Activated CD4-positive, alpha-beta T cell treated with anti-CD3 and anti-CD28 coated beads for 4 hours (primary cell): ENCODE measurements at places on chromosomes 5 and 9.

GRCh38 chr5:157470631-157471030 is 10.6 kb downstream of the NIPAL4 start:
- DNase-seq = no peak

DNA sequence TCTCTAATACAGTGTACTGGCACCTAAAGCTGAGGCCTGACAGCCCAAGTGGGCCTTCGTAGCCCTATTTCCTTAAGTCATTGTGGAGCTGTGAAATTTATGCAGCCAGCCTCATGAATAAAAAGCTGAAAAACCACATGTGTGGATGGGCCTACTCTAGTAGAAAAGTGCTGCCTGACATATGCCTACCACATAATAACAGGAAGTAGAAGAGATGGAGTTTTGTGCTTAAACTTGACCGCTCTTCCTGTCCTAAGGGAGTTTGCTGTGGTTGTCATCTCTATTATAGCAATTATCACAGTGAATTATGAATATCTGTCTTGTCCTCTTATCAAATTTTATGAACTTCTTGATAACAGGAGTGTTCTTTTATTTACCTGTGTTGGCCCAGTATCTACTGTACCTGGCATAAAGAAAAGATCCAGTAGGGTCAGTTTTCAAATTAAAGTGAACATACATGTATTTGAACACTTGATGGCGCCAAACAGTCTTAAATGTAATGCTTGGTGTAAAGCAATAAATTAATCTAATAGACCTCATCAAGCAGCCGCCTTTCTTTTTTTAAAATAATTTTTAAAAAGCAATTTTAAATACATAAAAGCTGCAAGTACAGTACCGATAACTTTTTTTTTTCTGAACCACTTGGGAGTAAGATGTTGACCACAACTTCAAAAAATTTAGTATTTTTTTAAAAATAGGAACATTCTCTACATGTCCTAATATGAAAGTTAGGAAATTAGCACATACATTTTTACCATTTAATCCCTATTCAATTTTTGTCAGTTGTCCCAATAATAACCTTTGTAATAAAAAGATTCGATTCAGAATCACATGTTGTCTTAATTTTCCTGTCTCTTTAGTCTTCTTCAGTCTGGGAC is 51.0 kb downstream of the FKTN start:
- DNase-seq = peak; percentile 4

DNA sequence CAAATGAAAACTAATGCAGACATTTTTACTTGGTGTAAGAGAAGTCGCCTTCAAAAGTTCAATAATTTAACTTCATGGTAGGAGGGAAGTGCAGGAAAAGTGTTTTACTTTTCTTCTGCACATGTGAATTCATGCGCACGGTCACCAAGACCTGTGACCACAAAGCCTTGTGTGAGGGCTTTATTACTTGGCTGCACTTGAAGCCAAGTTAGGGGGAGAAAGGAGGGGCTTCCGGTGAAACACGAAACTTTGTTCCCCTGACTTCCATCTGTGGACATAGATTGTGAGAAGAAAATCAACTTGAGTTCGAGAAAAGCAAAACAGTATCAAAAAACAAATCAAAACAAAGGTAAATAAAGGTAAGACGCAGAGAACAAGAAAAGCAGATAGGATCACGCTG is 239.9 kb downstream of the ROR2 start:
- DNase-seq = no peak

- DNase-seq = no peak
Observed at GRCh38 chr9:127450243-127450760, 904 bp downstream of the RPL12 start.

GRCh38 chr9:78189461-78189860 is 46.4 kb upstream of the CEP78 start:
- DNase-seq = no peak

DNA sequence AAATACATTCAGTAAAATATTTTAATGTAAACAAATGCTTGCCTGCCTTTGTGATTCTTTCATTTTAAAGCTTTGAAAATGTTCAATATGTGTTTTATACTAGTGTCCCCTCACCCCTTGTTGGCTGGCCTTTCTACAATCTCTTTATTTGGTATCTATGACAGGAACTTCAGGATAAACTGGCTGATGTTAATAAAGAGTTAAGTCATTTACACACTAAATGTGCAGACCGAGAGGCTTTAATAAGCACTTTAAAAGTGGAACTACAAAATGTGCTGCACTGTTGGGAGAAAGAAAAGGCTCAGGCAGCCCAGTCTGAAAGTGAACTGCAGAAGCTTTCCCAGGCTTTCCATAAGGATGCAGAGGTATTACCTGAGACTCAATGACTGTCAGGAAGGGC is 171.8 kb downstream of the CCDC171 start:
- DNase-seq = no peak

GRCh38 chr5:7638456-7638855 is 212.5 kb downstream of the CFAP90 start:
- no peak for DNase-seq

DNA sequence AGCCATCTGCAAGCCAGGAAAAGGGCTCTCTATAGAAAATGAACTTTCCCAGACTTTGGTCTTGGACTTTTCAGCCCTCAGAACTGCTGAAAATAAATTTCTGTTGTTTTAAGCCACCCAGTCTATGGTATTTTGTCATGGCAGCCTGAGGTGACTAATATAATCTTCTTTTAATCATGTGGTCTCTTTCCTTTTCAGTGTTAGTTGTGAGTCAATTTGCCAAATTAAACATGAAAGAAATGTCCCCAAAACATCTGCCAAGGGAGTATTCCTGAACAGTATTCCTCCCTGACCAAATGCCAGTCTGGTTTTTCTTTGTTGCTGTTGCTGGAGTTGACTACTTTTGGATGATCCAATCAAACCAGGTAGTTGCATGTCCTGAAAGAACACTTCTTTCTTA is 4.7 kb upstream of the YTHDC2 start:
- DNase-seq = no peak

DNA sequence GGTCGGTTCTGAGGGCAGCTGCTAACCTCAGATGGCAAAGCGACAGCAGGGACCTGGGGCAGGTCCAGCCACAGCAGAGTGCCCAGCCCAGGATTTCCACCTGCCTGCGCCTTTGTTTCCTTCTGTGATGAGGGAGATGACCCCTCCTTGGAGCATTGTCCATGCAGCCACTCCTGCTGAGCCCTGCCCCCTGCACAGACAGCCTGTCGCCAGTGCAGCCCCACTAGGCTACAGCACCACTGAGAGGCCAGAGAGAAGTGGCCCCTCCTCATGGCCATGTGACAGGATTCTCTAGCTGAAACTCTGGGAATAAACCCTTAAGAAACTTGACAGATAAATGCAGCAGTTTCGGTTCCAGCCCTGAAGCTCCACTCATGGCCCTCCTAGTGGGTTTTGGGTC is 10.5 kb upstream of the MRNIP start:
- no peak for DNase-seq

DNA sequence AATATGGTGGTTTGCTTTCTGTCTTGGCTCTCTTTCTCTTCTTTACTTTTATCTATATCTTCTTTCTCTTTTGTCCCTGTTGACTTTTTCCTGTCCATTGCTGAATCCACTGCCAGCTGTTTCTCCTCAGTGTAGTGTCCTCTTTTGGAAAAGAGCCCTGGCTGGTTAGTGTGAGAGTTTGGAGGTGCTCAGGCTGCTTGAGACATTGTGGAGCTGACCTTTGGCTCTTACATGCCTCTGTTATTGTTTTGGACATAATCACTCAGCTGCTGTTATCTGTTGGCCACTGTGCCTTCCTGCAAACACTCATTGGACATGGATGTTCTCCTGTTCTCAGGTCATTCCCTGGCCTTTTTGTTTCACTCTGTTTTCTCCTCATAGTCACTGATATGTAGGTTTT is 295.4 kb upstream of the RIOK2 start:
- DNase-seq = no peak

GRCh38 chr9:97615439-97616072 is 17.6 kb downstream of the TSTD2 start:
- DNase-seq = peak; percentile 41

DNA sequence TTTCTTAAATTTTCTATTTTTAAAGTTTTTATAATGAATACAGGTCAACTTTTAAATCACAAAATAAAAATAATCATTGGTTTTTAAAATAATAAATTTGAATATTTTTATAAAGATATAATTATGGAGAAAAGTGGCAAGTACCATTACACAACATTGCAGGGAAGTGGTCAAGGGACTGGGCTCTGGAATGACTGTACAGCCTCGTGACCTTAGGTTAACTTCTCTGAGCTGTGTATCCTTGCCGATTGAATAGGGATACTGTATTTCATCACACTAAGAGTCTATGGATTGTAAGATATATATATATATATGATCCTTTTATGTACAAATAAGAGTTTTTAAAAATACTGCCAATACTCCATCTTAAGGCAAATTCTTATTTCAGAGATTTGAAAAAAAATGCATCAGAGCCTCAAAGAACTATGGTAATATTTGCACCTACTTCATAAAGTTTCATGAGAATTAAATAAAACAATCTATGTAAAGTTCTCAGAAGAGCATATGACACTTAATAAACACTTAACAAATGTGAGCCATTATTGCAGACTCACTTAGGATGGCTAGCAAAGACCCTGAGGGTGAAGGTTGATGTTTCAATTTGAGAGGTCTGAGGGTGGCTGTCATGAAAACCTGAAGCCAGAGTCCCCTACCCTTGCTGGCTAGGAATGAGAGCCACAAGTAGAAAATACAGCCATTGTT is 136.5 kb downstream of the CCDC192 start:
- no peak for DNase-seq

- DNase-seq = no peak
Observed at GRCh38 chr9:33161011-33161588, 6.0 kb downstream of the B4GALT1 start.

- DNase-seq = no peak
Observed at GRCh38 chr9:3835393-3835792, 309.6 kb upstream of the RFX3 start.

DNA sequence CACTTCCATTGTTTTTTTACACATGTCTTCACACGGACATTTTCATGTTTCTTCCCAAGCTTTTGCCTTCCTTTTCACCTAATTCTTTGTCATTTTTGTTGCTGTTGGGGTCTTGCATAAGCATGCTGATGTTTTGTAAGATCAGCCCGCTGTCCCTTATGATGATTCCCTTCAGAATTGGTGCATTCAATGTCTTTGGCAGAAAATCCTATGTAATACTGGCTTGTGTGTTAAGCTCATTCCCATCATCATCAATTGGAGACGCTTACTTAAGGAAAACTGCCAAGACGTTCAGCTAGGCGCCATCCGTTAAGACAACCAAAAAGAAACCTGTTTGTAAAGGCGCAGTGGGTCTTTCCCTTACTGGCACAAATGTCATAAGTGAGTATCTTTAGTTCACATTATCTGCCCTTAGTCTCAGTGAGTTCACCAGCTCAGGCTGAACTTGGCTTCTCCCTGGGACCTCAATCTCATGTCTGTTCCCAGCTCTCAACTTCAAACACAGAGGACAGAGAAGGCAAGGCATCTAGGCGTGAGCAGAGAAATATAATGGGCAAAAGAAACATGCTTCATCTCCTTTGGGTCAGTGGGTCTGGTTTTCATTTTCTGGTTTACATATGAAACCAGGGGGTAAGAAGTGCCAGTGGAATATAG is 97.9 kb downstream of the EFNA5 start:
- DNase-seq = no peak

- no peak for DNase-seq
Observed at GRCh38 chr9:25602400-25603044, 75.7 kb downstream of the TUSC1 start.

DNA sequence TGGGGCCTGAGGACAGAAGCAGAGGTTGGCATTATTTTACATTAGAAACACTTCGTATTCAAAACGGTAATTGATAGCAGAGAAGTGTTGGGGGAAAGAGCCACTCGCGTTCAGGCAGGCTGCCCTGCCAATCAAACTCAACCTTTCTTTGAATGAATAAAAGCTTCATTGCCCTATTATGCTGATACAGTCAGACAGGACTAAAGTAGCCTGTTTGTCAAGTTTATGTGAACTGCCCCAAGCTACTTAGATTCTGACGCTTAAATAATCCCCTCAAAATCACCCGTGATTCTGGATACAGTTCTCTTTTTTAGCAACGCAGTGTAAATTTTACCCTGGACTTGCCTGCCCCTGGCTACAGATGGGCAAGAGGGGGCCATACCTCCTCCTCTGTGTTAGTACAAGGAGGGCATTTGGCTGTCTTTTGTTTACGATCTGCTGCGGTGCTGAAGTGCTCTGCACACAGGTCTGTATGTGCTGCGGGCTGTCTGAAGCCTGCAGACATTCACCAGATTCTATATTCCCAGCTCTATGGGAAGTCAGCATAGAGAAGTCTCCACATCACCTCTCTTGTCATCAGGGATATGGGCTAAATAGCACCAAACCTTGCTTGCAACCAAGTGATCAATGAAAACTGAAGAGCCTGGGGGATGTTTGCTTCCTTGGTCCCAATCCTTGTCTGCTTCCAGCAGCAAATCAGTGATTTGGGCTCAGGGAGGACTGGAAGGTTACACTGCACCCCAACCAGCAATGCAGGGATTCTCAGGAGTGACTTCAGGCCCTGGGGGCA is 218.4 kb downstream of the EBF1 start:
- no peak for DNase-seq
